ENCODE measurements at places on chromosomes 6 and 20. TPM values are rescaled to one million over a fixed set of nuclear protein-coding genes. Genes with fewer than 3 reads are reported as not detected.
A peak's percentile ranks its signal among the peaks of the same experiment; 100 is the strongest.

DNA sequence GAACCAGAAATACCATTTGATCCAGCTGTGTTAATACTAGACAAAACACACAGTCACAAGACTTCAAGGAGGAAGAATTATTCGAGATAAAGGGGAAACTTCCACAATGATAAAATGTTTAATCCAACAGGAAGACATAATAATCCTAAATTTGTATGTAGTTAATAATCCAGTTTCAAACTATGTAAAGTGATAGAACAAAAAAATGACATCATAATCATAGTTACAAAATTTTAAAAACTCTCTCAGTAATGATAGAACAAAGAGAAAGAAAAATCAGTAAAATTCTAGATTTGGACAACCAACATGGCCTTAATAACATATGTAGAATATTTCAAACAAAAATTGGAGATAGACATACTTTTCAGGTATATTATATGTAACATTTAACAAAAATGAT, 38.9 kb downstream of the LINC00237 start:
- no peaks in the 10 kb centered on the region for H3K4me1 ChIP-seq
- no peak overlapping the region for H3K4me3 ChIP-seq
- no peak overlapping the region for H3K27ac ChIP-seq
- no peaks in the 10 kb centered on the region for H3K36me3 ChIP-seq

DNA sequence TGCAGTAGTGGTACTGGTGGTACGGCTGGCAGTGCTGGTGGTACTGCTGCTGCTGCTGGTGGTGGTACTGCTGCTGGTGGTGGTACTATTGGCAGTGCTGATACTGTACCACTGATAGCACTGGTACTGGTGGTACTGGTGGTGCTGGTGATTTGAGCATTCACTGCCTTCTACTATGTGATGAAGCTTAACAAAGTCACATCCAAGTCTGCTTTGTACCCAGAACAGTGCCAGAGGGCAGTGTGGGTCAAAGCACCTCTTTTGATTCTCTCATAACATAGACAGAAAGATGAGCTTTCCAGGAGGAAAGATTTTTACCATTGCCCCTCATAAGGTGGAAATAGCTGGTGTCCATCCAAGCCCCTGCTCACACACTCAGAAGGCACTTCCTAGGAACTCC, 48.7 kb downstream of the ANKRD6 start:
- no peaks in the 10 kb centered on the region for H3K36me3 ChIP-seq
- H3K4me3 ChIP-seq: no peak overlapping the region
- no peaks in the 10 kb centered on the region for H3K27me3 ChIP-seq
- peaks cover 5% of the 10 kb centered on the region for H3K4me1 ChIP-seq
- no peak for DNase-seq
- H3K27ac ChIP-seq: no peak overlapping the region

- H3K27me3 ChIP-seq: peaks cover 9% of the 10 kb centered on the region
- no peak overlapping the region for H3K27ac ChIP-seq
- H3K4me1 ChIP-seq: peaks cover 33% of the 10 kb centered on the region
- no peak for DNase-seq
- H3K4me3 ChIP-seq: no peak overlapping the region
Measured at GRCh38 chr6:104604685-104605084, 255.0 kb downstream of the HACE1 start.

- H3K27me3 ChIP-seq: peaks cover 11% of the 10 kb centered on the region
- H3K4me1 ChIP-seq: peaks cover 64% of the 10 kb centered on the region
- peak overlapping the region; percentile 96 for H3K4me3 ChIP-seq
- peak overlapping the region; percentile 98 for H3K27ac ChIP-seq
- peaks cover 65% of the 10 kb centered on the region for H3K36me3 ChIP-seq
Measured at GRCh38 chr6:30490026-30490876, 942 bp downstream of the HLA-E start.

- peaks cover 18% of the 10 kb centered on the region for H3K36me3 ChIP-seq
- no peak for DNase-seq
- peak overlapping the region; percentile 77 for H3K27ac ChIP-seq
- H3K4me3 ChIP-seq: peak overlapping the region; percentile 68
- H3K27me3 ChIP-seq: no peaks in the 10 kb centered on the region
- peaks cover 18% of the 10 kb centered on the region for H3K4me1 ChIP-seq
Measured at GRCh38 chr6:83086751-83087150, 19.3 kb downstream of the DOP1A start.

DNA sequence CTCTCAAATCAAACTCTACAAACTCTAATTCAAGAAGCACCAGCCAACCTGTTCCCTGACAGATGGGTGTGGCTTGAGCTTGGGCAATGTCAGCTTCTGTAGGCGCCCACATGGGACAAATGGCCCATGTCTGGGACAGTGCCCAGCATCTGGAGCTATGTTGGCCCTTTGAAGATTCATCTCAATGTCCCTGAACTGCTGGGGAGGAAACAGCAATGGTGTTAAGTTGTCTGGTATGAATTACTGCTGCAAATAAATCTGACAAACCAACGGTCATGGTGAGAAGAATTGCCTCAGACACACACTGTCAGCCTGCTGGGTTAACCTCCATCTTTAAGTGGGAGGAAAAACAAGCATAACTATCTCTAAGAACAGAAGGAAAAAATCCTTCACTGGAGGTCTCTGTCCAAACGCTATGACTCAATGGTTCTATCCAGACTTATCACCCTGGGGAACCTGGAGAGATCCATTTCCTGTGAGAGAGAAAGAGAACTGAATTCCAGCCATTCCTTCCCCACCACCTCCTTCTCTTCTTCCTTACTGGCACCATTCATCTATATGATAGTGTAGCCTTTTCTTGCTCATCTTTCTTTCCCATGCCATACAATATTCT, 274.9 kb downstream of the CDH26 start:
- no peak for DNase-seq
- peaks cover 3% of the 10 kb centered on the region for H3K27me3 ChIP-seq
- H3K36me3 ChIP-seq: peaks cover 2% of the 10 kb centered on the region
- H3K4me1 ChIP-seq: no peaks in the 10 kb centered on the region
- H3K27ac ChIP-seq: no peak overlapping the region

The PSMB8 gene
- 393 TPM for total RNA-seq
